ENCODE measurements at places on chromosomes 4 and X. TPM values are rescaled to one million over a fixed set of nuclear protein-coding genes. Genes with fewer than 3 reads are reported as not detected.

Gene GPM6B
- polyA plus RNA-seq = 2.6 TPM

Gene PNMA6F
- polyA plus RNA-seq = not detected

Gene ANXA5
- polyA plus RNA-seq = 214 TPM

Gene MMRN1
- polyA plus RNA-seq = 0.26 TPM

Gene CXCL10
- polyA plus RNA-seq = 15.5 TPM

Gene CCNA2
- polyA plus RNA-seq = 153 TPM

Gene CENPE
- polyA plus RNA-seq = 40.6 TPM

Gene QRFPR
- polyA plus RNA-seq = not detected

Gene CDS1
- not detected for polyA plus RNA-seq

Gene HAND2
- polyA plus RNA-seq = not detected

Gene EDNRA
- polyA plus RNA-seq = 0.28 TPM

Gene ZNF718
- polyA plus RNA-seq = 4.3 TPM

Gene FAM184B
- polyA plus RNA-seq = not detected

Gene STOX2
- not detected for polyA plus RNA-seq

Gene LGI2
- not detected for polyA plus RNA-seq

Gene ZDHHC9
- polyA plus RNA-seq = 6.5 TPM

Gene SPATA4
- polyA plus RNA-seq = not detected

Gene EXOC1L
- polyA plus RNA-seq = not detected

Gene SLITRK4
- polyA plus RNA-seq = 0.42 TPM

Gene VSIG4
- polyA plus RNA-seq = not detected

Gene FAM47E
- polyA plus RNA-seq = 0.19 TPM

Gene FRAS1
- 0.04 TPM for polyA plus RNA-seq

Gene NUP62CL
- 4.4 TPM for polyA plus RNA-seq

Gene GRPEL1
- 82.8 TPM for polyA plus RNA-seq

Gene KCNE5
- polyA plus RNA-seq = 0.37 TPM

Gene PRR32
- not detected for polyA plus RNA-seq

Gene UGT2B15
- not detected for polyA plus RNA-seq

Gene DACH2
- 0.03 TPM for polyA plus RNA-seq

Gene CPZ
- polyA plus RNA-seq = not detected

Gene PF4V1
- polyA plus RNA-seq = not detected

Gene ADRA2C
- not detected for polyA plus RNA-seq

Gene CXXC4
- polyA plus RNA-seq = 5.6 TPM

Gene GASK1B
- polyA plus RNA-seq = 0.14 TPM

Gene P2RY4
- polyA plus RNA-seq = not detected

Gene RS1
- not detected for polyA plus RNA-seq

Gene STK26
- 70.1 TPM for polyA plus RNA-seq
